ENCODE measurements at places on chromosomes 11 and 22.
A peak's percentile ranks its signal among the peaks of the same experiment; 100 is the strongest.

DNA sequence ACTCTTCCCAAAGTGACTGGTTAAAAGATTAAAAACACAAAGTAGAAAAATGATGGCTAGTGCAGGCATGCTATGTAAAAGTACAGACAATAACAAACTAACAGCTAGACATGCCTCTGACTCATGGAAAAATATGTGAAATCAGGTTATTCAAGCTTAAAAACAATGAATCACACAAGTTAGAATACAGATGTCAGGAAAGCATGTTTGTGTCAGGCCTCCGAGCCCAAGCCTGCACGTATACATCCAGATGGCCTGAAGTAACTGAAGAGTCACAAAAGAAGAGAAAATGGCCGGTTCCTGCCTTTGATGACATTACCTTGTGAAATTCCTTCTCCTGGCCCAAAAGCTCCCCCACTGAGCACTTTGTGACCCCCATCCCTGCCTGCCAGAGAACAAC lies 110.1 kb downstream of the NOX4 start:
- DNase-seq = peak; percentile 96

DNA sequence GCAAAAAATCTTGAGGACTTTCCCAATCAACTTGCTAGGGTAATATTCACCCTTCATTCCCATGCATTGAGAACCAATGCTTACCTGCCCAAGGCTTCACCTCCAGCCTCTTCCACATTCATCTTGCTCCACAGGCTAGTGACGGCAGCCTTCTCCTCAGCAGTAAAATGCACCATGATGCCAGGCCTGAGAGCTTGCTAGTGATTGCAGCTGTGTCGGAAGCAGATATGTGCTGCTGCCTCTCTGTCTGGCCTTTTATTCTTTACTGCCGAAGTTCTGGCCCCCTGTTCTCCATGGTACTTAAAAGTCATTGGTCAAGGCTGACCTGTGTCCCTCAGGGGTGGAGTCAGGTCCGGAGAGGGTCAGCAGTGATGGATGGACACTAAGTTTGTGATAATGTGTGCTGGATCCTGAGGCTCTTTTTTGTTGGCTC lies at the start of gene HBE1:
HBE1 (minus strand) TSS at position 231 of the 433 bp plus-strand sequence; CDS start at position 176, 55 bp downstream.
- DNase-seq = no peak

- DNase-seq = no peak
Observed at GRCh38 chr11:34175284-34176019, 70.0 kb downstream of the NAT10 start.

- no peak for DNase-seq
Observed at GRCh38 chr11:97574976-97575665, 1185.3 kb downstream of the JRKL start.

DNA sequence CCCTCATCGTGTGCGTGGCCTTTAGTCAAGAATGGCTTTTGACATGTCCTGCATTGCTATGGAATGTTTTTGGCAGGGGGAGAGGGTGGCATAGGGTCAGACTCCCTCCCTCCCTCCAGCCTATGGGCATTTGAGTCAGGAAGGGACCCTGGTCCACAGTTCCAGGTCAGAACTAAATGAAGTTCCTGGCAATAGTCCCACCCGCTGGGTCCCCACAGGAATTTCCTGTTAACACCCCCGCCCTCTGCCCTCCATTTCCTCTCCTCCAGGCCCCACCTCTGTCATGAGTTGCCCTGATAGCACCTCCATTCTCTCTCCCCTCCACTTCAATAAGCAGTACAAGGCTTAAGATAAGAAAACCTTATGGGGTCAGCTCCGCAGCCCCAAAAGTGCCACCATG lies 40.8 kb upstream of the LMO2 start:
- no peak for DNase-seq

- peak; percentile 37 for DNase-seq
Observed at GRCh38 chr11:44257338-44258189, 52.4 kb downstream of the ALX4 start.

- peak; percentile 73 for DNase-seq
Observed at GRCh38 chr11:133945087-133945974, 11.4 kb downstream of the IGSF9B start.

- no peak for DNase-seq
Observed at GRCh38 chr11:2530855-2531200, 86.0 kb downstream of the KCNQ1 start.

GRCh38 chr11:18575361-18575760 lies 13.2 kb downstream of the UEVLD start:
- no peak for DNase-seq

DNA sequence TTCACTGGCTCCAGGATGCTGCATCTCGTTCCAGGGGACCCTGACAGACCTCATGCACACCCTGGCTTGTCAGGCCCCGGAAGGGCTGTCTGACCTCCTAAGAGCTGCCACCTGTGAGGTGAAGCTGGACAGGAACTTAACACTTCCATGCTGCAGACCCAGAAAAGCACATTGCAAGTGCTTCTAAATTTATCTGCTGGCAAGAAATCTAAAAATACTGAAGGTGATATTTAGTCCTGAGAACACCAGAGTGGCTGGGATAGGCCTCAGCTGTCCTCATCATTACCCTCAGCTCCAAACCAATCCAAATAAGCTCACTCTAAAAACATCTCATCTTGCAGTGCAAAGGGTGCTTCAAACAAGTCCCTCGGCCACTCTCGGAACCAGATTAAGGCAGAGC lies 46.7 kb downstream of the ABTB2 start:
- no peak for DNase-seq

DNA sequence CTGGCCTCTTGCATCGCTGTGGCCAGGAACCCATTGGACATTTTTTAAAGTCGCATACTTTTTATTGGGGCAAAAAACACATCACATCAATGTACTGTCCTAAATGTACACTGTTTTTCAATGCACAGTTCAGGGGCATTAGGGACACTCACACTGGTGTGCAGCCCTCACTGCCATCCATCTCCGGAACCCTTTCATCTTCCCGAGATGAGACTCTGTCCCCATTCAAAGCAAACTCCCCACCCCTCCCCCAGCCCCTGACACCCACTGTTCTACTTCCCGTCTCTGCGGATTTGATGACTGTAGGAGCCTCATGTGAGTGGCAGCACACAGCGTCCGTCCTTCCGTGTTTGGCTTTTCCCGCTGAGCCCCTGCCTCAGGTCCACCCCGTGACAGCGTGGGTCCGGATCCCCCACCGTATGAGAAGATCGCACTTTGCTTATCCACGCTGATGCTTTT lies 41.8 kb upstream of the TH start:
- no peak for DNase-seq

GRCh38 chr22:47215851-47216250 lies 453.4 kb downstream of the TBC1D22A start:
- DNase-seq = no peak

DNA sequence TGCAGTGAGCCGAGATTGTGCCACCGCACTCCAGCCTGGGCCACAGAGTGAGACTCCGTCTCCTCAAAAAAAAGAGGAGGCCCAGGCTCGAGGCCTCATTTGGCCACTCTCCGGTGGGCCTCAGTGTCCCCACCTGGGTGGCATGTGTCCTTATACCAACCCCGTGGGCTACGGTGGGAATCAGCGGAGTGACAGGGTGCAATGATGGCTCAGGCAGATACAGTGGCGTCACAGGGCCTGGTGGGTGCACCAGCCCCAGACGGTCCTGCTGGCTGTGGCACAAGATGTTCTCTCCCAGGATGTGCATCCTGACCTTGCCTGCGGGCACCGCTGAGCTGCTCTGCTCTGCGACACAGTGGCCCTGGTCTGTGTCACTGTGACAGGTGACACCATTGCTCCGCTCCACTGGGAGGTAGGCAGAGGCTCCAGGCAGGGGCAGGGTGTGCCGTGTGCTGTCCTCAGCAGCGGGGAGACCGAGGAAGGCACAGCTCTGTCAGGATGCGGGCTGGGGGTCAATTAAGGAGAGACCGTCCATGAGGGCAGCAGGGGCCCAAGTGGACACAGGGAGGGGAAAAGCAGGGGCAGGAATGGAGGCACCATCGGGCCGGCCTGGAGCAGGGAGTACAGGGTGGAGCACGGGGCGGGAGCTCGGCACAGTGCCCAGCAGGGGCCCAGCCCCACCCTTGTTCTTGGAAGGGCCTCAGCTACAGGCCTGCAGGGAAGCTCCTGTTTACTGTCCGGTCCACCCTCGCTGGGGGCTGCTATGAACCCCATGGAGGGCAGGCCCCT lies 21.7 kb upstream of the TH start:
- no peak for DNase-seq

DNA sequence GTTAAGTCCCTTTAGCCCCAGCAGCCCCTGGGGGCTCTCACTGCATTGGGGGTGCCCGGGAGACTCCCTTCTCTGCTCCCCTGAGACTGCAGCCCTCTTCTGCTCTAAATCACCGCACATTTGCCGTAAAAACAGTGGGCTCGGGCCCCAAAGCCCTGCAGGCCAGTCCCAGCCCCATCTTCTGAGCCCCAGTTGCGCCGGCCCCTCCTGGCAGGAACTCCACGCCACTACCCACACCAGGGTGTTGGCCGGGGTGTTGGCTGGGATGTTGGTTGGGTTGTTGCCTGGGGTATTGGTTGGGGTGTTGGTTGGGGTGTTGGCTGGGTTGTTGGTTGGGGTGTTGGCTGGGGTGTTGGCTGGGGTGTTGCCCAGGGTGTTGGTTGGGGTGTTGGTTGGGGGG lies 23.5 kb downstream of the OTUB1 start:
- no peak for DNase-seq

- no peak for DNase-seq
Observed at GRCh38 chr11:74203966-74204365, 32.9 kb downstream of the PPME1 start.

DNA sequence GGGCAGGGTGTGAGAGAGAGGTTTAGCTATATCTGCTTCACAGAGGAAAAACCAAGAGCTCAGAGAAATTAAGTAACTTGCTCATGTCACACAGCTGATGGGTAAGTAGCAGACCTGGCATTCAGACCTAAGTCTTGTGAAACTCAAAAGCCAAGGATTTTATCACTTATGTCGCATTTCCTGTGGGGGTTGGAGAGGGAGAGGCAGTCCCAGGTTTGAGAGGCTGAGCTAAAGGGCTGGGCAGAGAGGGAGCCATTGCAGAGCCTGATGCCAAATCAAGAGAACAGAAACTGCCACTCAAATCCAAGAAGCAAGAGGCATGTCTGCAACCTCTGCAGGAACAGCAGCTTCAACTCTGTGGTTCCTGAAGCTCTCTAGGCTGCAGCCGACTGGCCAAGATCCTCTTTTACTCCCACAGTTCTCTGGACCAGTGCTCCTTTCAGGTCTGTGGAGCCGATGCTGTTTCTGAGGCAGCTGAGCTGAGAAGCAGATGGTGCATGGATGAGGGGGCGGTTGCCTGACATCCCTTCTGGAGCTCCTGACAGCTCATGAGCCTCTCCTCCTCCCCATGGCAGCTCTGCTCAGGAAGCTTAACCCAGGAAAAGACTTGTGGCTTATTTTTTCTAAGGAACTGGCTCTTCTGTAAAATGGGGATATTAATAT lies 47.6 kb upstream of the NAV2 start:
- peak; percentile 76 for DNase-seq

GRCh38 chr11:73875840-73876239 lies 806 bp downstream of the COA4 start:
- DNase-seq = no peak

GRCh38 chr11:36376888-36377758 lies 81.0 kb downstream of the PRR5L start:
- DNase-seq = peak; percentile 41

- DNase-seq = no peak
Observed at GRCh38 chr11:105149477-105149876, 9.9 kb upstream of the CARD18 start.

GRCh38 chr11:7570938-7571521 lies 57.2 kb downstream of the PPFIBP2 start:
- DNase-seq = no peak

DNA sequence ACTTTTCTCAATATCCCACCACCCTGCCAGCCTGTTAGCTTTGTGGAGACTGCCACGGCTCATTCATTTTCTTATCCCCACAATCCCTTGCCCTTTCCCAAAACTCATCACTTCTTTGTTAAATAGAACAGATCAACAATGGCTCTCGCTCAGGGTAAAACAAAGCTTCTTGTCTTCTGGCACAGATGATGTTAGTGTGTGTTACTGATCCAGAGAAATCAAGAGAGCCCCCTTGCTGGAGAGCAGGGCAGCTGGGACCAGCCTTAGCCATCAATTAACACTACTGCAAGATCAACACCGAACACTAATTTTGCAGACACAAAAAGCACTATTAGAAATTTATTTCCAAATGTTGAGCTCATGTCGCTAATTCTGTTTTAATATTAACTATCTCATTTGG lies 420.9 kb downstream of the TENM4 start:
- no peak for DNase-seq

- DNase-seq = no peak
Observed at GRCh38 chr11:110318638-110319404, 22.4 kb upstream of the RDX start.

DNA sequence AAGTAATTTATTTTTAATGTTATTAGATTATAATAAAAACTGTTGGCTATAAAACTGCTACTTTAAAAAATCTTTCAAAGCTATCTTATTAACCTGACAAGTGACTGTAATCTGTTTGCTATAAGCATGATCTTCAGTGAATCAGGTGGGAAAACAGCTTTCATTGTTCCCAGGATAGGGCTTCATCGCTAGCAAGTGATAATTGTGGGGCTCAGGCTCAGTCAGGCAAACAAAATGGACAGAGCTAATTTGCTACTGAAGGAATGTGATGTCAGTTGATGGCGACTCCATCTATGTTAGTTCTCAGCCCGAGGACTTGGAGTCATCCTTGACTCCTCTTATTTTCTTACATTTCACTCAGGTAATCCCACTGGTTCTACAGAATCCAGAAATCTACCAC lies 125.0 kb downstream of the RASSF10 start:
- no peak for DNase-seq

DNA sequence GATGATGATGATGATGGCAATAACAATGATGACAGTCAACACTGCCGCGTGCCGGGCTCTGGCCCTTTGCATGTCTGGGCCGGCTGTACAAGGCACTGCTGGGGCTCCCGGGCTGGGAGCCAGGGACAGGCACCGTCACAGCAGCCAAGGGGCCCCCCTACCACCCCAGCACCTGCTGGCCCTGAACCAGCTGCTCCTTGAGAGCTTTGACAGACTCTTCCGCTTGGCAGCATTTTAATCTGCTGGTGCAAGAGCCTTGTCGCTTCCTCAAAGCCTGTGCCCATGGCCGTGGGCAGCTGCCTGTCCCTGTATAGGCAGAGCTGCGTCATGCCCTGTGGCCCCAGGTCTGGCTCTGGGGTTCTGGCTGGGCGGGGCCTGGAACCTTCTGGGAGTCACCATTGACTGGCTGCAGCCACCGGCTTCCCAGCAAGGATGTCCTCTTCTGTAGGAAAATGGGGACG lies 12.9 kb upstream of the MUC6 start:
- no peak for DNase-seq

DNA sequence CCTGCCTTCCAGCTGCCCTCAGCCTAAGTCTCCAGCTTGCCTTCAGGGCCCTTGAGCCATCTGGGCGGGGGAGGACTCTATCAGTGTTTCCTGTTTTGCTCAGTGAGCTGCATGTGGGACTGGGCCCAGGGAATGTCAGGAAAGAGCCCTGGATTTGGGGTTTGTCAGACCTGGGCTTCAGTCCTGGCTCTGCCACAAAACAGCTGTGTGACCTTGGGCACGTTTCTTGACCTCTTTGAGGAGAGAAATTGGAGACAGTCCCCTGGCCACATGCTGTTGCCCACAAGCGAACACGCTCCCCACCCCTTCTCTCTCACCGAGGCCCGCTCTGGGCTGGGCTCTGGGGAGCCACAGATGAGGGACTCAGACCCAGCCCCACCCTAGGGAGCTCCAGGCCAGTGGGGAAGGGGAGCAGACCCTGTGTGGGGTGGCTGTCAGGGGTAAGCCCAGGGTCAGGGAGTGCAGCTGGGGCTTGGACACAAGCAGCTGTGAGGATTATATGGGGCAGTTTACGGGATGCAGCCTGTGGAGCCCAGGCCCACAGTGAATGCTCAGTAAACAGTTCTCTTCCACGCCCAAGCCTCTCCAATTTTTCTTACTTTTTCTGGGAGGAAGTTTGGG lies 12.3 kb downstream of the MYO7A start:
- peak; percentile 33 for DNase-seq

Measured in fibroblast of mammary gland (primary cell).